ENCODE measurements at places on chromosomes 2 and 18.

DNA sequence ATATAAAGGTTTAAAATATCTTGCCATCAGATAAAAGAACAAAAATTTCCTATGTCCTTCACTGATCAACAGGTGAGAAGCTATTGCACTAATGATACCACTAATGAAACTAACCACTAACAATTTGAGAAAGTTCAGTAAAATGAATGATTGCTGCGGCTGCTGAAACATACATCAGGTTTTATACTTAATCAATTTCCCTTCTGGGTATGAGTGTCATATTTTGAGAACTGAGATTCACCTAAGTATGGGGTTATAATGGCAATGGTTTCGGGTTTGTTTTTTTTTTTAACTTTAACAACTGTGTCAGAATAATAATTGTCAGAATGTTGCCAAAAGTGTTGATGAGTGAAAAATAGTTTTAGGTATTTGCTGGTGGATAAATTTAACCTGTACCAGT lies 151.3 kb upstream of the SLC39A10 start:
- DNase-seq: no peak

- DNase-seq: no peak
Measured at GRCh38 chr2:173146590-173146989, 70.9 kb downstream of the MAP3K20 start.

GRCh38 chr2:240701091-240701735 lies 9.5 kb downstream of the AQP12A start:
- DNase-seq: no peak

DNA sequence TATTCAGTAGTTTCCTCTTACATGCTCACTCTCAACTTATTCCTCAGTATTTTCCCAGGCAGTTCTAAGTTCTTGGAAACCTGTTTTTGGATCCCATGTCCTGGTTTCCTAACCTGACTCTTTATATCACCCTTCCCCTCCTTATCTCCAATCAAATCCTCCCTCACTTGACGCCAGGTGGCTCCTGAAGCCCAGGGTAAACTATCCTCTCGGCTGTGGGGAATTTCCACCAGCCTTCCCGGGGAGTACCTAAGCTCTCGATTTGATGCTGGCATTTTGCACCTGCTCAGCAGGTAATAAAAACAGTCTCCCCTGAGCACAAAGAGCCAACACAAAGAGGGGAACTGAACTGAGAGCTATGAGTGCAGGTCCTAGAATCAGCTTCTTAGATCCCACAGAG lies 538.0 kb downstream of the SLC4A3 start:
- DNase-seq: peak; percentile 26

DNA sequence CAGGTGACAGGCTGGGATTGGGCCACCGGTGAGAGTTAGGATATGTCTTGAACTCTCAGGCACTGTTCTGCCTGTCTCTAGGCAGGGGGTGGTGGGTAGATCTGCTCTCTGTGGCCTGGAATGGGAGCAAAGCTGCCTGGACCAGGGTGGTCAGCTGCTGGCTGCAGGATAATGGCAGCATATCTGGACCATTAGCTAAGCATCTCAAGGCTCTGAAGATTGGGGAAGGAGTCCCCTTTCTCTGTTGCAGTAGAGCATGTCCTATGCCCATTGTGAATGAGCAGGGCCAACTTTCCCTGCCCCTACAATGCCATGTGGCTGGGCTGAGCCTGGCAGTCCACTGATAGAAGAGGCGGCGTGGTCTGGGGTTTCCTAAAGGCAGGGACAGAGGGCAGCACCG lies 34.6 kb downstream of the LOXHD1 start:
- DNase-seq: no peak

DNA sequence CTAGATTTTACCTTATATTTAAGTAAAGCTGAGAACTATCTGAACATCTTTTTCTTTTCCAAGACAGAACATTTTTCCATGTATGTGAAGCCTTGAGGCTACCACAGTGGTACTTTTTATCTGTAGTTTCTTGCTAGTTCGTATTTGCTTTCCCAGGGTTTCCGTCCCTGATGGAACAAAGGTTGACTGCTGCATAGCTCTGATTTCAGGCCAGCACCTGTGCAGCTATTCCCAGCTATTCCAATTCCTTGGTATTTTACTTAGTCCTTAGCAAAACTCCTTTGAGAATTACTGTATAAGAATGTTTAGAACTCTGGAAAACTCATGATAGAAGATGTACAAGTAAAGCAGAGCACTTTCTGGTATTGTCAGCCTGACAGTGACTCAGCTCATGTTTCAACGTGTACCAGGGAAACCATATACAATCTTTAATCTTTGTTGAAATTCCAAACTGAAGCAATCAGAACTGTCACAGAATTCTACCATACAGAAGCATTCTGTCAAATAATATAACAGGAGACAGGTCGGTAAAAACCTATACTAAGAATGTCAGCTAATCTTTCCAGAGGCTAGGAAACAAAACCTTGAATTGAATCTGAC lies 162.2 kb downstream of the PKP4 start:
- DNase-seq: no peak

DNA sequence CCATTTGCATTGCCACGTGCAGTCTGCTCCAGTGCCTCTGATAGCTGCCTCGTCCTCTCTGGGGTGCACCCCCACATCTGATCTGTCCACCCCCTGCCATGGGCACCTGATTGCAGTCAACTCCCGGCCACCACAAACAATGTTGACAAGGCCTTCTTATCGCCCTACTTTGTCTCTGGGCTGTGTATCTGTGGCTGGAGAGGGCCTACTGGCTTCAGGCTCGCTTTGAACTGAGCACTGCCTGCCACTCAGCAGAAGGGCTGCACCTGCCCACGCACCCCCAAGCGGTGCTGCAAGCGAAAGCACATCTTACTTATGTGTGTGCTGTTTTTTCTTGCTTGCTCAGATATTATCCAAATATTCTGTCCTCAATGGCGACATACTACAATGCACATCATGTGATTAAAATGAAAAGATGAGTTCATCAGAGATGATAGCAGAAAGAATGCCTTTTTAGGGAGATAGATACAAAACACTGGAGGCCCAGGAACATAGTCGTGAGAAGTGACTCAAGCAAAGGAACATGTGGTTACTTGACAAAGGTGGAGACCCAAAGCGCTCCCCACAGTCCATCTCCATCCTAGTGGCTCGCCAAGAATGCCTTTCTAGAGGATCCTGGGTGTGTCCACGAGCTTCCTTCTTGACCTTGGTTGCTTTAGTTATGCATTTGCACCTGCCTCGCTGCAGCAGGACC lies 28.8 kb downstream of the FBLN7 start:
- DNase-seq: no peak

- DNase-seq: no peak
Measured at GRCh38 chr18:27967913-27968824, 208.8 kb downstream of the CDH2 start.

DNA sequence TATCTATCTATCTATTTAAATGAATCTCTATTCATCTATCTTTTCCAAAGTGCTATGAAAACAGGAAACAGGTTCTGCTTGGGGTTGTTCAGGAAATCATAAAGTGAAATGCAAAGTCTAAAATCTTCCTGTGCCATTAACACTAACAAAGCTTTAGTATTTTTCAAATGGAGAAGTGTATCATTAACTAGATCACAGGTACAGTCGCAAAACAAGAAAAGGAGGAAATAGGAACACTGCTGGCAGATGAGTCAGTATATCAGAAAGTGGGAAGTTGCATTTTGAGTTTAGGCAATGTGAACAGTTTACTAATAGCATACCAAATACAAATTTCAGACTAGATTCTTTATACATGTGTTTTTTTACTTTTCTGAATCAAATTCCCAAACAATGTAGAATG lies 888.5 kb upstream of the FSHR start:
- no peak for DNase-seq

DNA sequence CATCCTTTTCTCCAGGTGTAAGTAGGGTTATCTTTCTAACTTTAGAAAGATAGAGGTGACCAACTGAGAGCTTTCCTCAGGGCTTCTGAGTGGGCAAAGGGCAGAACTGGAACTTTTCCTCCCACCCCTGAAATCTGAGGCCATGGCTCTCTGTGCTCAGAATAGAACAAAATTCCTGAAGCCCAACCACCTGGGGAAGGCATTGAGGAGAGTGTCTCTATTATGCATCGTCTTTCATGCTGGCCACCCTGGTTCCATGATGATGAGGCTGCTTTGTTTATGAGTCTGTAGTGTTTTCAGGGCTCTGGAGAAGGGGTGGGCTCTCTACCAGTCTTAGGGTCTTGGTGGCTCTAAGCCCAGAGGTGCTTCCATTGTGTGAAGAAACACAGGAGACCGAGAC lies 30.7 kb upstream of the IL1R1 start:
- DNase-seq: no peak

GRCh38 chr2:236130349-236130998 lies 37.7 kb downstream of the GBX2 start:
- DNase-seq: no peak

GRCh38 chr2:19228181-19228593 lies 130.2 kb downstream of the OSR1 start:
- DNase-seq: no peak

GRCh38 chr2:42369532-42370229 lies 8.7 kb upstream of the COX7A2L start:
- DNase-seq: peak; percentile 24

DNA sequence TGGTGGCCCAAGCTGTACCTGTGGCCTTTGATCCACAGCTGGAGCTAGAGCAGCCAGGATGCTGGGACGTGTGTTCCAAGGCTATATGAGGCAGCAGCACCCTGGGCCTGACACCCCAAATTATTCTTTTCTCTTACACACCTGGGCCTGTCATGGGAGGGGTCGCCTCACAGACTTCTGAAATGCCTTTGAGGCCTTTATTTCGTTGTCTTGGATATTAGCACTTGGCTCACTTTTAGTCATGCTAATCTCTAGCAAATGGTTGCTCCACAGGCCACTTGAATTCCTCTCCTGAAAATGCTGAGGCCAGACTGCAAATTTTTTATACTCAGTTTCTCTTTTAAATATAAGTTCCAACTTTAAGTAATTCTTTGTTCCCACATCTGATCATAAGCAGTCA lies 22.0 kb upstream of the IL1R2 start:
- no peak for DNase-seq

- DNase-seq: no peak
Measured at GRCh38 chr2:112156152-112156986, 18.2 kb downstream of the FBLN7 start.

GRCh38 chr2:29108225-29108624 lies 7.0 kb upstream of the CLIP4 start:
- no peak for DNase-seq

DNA sequence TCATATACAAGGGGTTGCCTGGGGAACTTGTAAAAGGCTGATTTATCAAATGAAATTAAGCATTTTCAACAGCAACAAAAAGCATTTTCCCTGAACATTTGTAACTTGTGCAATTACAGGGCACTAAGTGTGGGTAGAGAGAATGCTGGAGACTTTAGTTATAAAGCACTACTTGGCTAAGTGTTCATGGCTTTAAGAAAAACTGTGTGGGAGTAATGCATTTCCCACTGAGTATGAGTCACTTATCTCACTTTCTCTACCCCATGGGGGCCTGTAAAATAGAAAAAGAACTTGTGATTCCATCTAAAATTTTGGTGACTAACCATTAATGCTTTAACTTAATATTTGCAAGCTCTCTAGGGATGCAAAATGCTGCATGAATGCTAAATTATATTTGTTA lies 193.4 kb downstream of the CCDC102B start:
- DNase-seq: no peak

DNA sequence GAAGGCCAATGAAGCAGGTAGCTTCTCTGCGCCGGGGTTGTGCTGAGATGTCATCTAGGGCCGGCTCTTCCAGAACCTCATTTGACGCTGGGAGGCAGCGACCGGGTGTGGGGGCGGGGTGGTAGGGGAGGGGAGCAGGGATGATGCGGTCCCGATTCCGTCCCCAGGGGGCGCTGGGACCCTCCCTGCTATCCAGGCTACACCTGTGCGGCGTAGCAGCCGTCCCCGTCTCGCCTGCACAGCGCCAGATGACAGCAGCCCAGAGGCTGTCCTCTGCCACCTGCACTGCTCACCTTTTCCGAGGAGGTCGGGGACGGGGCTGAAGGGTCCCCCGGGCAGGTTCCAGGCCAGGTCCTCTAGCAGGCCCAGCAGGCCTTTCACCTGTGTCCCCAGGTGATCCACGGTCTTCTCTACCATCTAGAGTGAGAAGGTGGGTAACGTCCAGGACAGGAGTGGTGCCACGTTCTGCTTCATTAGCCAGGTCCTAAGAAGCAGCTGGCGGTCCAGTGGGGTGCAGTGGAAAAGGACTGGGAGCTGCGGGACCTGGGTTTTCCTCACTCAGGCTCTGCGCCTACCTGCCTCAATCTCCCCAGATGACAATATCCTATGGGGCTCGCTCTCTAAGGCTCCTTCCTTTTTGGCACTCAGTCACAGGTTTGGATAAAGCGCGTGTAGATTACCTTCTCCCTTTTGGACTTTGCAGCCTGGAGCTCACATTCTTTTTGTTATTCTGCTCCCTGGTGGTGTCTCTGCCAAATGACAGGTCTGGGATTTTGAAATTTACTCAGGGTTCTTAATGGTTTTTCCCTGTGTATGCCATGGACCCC lies 56.0 kb upstream of the RAB6C start:
- peak; percentile 17 for DNase-seq

GRCh38 chr2:135709992-135710391 lies 31.7 kb upstream of the UBXN4 start:
- no peak for DNase-seq

- DNase-seq: no peak
Measured at GRCh38 chr2:23699580-23699925, 227.4 kb downstream of the ATAD2B start.

DNA sequence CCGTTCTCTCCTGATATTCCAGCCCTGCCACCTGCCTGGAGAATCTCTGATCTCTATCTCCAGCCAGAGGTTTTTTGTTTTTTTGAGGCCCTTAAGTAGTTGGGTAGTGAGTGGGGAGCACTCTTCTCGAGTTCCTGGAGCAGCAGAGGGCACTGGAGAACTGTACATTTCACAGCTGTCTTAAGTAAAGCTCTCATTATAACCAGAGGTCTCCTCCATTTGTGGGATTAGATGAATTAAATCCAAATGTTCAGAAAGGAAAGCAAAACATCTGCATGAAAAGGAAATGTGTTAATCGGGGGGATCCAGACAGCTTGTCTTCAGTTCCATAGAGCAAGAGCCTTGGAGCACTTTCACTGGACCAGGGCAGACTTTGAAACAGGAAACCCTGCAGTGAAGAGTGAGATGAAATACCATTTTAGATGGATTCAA lies 32.8 kb downstream of the AOX1 start:
- DNase-seq: no peak

- DNase-seq: no peak
Measured at GRCh38 chr2:210546424-210547208, 9.8 kb upstream of the CPS1 start.

GRCh38 chr2:64203858-64204632 lies 59.8 kb upstream of the PELI1 start:
- no peak for DNase-seq

GRCh38 chr2:136327162-136327852 lies 209.4 kb upstream of the CXCR4 start:
- DNase-seq: no peak
